ENCODE measurements at places on chromosomes 3 and 15.

DNA sequence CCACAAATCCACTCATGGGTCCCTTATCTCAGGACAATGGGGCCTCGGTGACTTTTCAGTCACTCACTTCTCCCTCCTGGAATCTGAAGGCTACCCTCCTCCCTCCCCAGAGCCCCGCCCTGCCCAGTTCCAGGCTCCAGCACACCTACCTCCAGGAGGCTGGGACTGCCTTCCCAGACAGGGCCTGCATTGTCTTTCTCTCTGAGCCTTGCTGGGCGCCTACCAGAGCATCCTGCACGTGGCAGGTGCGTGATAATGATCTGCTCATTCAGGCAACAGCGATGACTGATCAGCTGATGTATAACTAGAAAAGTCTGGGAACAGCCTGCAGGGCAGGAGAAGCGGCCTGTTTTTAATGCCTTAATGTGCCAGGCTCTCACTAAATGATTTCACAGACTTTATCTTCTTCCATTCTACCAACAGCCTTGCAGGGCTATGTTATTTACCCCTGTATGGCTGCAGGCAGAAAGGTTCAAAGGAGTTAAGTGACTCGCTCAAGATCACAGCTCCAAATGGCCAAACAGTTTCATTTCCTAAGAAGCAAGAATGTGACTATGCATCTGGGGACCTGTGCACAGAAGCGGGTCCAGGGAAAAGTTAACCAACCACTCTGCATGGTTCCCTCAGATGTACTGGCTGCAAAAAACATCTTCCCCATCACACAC, 6.3 kb downstream of the ADAMTS17 start:
- no peak for DNase-seq

GRCh38 chr3:172557515-172558220, 34.4 kb upstream of the TNFSF10 start:
- DNase-seq: no peak

DNA sequence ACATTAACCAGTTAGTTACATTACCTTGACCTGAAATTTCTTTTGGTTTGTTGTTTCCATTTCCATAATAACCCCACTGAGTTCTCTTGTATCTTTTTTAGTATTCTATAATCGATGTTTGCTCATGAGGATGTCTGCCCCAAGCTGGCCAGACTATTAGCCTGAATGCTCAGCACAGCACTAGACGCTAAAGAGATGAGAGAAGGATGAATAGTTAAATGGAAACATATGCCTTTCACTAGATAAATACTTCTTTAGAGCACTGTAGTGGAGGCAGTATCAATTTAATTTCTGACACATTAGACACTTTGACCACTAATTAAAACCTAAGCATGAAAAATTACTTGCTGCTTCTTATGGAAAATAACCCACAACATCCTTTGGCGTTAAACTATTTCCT, 654.9 kb upstream of the KCNMB2 start:
- DNase-seq: no peak

- DNase-seq: no peak
Observed at GRCh38 chr3:114904633-114905032, 242.5 kb downstream of the ZBTB20 start.

DNA sequence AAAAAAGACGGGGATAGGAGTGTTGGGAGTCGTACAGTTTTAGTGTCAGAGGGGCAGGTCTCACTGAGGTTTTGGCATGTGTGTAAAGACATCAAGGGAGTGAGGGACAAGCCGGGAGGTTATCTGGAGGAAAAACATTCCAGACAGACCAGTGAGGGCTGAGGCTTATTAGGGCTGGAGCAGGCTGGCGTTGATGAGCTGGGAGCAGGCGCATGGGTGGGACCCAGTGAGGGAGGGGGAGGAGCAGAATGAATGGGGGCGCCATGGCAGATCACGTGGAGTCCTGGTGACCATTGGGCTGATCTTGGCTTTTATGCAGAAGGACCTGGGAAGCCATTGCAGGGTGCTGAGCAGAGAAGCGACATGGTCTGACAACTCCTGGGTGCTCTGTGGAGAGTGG, 180.2 kb downstream of the SLCO3A1 start:
- DNase-seq: no peak

GRCh38 chr3:3141939-3142338, 15.2 kb downstream of the TRNT1 start:
- DNase-seq: no peak

DNA sequence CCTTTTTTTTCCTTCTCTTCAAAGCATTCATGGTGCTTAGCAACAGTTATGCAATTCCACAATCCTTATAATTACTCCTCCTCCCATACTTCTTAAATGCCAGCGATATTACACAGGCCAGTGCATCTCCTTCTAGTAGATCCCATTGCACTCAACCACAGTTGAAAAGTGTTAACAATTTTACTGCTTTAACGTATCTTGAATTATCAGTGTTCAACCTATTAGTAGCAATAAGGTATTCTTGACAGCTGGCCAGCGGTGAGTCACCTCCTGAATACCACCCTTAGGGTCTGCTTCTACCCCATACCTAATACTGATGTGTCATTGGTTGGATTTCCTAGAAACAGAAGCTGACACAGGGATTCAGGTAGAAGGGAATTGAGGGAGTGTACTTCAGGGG, 24.0 kb upstream of the TEX9 start:
- DNase-seq: no peak

- DNase-seq: no peak
Observed at GRCh38 chr3:175668300-175668699, 809.2 kb downstream of the NAALADL2 start.

DNA sequence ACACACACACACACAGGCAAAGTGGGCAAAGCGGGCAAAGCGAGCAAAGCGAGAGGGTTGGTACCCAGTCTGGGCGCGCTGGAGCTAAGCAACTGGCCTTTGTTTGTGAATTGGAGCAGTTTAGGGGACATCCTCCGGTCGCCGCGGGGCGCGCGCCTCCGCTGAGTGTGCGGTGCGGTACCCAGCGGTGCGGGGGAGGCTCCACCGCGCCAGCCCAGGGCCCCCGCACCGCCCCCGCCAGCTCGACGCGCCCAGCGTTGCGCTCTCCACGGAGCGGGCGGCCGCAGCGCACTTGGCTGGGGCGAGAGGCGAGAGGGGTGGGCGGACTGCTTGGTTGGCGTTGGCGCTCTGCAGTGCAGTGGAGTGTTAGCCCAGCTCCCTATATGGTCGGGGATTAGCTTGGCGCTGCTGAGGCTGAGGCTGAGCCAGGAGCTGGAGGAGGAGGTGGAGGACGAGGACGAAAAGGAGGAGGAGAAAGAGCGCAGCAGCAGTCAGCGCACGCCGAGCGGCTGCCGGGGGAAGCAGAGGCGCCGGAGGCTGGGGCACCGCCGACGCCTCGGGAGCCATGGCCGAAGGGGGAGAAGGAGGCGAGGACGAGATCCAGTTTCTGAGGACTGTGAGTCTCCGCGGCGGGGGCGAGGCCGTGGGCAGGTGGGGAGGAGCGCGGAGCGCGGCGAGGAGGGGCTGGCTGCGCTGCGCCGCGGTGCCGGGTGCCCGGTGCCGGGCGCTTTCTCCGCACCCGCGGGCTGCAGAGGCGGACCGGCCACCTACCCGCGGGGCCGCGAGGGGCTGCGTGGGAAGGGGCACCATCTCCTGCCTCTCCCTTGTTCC, at the start of gene RYR3:
TSS of gene RYR3 (plus strand) at position 487 of the 831 bp plus-strand sequence. CDS start at position 566, 79 bp downstream.
- no peak for DNase-seq

DNA sequence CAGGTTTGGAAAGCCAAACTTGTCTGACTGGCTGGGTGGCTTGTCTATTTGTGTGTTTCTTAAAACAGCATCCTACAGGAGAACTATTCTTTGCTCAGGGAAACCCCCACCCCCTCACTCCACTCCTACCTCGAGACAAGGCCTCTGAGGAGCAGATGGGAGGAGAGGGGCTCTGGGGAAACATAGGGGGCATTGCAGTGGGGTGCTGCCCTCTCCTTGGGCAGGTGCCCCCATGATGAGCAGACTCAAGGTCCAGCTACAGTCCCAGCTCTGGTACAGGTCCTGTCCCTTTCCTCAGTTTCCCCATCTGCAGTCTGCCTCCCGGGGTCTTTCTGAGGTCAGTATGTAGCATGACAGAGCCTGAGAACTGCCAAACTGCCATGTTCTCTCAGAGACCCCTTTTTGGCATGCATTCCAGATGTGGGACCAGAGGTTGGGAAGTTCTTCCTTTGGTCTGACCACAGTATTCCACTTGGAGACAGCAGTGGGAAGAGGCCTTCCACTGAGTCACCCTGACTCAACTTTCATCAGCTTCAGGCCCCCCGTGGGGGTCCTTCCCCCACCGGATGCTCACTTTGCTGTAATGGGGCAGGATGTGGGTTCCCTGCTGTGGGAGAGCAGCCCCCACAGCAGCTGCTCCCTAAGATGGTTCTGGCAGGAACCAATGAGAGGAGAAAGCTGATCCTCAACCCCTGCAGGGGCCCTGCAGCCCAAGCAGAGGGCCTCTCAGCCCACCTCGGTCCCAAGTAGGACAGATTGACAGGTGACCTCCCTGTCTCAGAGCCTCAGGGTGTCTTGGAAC, 32.3 kb upstream of the CYP11A1 start:
- no peak for DNase-seq

- no peak for DNase-seq
Observed at GRCh38 chr15:74172701-74173379, 670 bp upstream of the ISLR start.

GRCh38 chr15:99399618-99400017, 148.3 kb downstream of the LRRC28 start:
- no peak for DNase-seq

GRCh38 chr3:127457094-127457475, 133.4 kb downstream of the TPRA1 start:
- no peak for DNase-seq

GRCh38 chr3:150870406-150870805, 34.8 kb downstream of the MINDY4B start:
- DNase-seq: no peak

DNA sequence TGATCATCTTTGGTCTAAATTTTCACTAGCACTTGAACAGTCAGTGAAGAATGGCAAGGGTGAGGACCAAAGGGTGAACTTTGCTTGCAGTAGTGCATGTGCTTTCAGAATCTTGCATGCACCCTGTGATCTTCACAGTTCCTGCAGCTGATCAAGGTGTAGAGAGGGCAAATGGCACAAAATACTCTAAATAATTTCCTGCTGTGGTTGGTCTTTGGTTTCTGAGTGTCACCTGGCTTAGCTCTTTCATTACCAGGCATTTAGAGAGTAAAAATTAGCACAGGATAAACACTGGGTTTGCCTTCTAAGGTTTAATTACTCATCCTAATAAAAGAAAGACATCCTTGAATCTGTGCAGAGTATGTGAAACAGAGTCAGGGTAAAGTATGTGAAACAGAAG, 11.4 kb downstream of the TIPARP start:
- DNase-seq: no peak

DNA sequence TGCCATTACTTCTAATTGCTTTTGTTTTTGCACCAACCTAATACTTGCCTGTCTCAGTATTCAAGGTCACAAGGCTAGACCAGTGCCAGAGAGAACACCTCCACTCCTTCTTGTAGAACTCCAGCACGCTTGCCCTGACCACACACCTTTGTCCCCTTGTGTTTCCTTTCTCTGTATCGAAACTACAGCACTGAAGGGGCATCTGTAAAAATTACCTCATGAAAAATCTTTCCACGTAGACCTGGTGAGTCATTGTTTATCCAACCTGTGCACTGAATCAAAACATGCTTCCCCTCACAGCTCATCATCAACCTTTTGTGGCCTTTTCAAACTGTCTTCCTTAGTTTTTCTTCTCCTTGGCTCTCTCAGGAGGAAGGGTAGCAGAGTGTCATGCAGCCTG, 259.5 kb downstream of the THRB start:
- no peak for DNase-seq
